ENCODE measurements at places on chromosomes 6 and 20. TPM values are rescaled to one million over a fixed set of nuclear protein-coding genes. Genes with fewer than 3 reads are reported as not detected.
A peak's percentile ranks its signal among the peaks of the same experiment; 100 is the strongest.

Gene ADGRG6
- total RNA-seq = 12.7 TPM

Gene PRL
- total RNA-seq = not detected

DNA sequence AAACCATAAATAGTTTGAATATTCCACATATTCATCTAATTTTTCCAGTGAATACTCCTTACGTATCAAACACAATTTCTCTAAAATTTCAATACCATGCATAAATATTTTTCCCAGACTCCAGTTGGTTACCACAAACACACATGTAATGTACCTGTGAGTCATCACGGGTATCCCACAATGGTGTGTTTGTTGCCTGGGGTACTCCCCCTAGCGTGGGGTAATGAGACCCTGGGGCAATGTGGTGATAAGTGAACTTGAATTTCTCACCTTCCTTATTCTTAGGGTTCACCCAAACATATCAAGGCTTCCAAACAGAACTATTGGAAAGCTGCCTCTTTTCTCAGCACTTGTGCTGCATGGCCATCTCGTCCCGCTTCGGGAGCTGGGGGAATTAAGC lies 51.0 kb downstream of the STX7 start:
- DNase-seq = peak; percentile 28

- no peak for DNase-seq
These were observed 10.5 kb downstream of the STMN3 start for GRCh38 chr20:63642527-63643247.

GRCh38 chr6:118869894-118870589 lies 23.9 kb upstream of the ASF1A start:
- no peak for DNase-seq

Gene STMND1
- not detected for total RNA-seq

GRCh38 chr6:147033267-147033666 lies 170.9 kb upstream of the STXBP5 start:
- no peak for DNase-seq

- DNase-seq = no peak
These were observed 19.2 kb downstream of the ASIP start for GRCh38 chr20:34260208-34260942.

GRCh38 chr20:34049389-34049788 lies 55.7 kb downstream of the RALY start:
- DNase-seq = no peak

Gene EMILIN3
- total RNA-seq = not detected

Gene ASIP
- not detected for total RNA-seq

GRCh38 chr6:33718713-33719112 lies 7.2 kb upstream of the UQCC2 start:
- no peak for DNase-seq

Gene CASS4
- not detected for total RNA-seq

GRCh38 chr6:139010674-139011073 lies 17.9 kb upstream of the ABRACL start:
- no peak for DNase-seq

- DNase-seq = no peak
These were observed 20.0 kb downstream of the VEGFA start for GRCh38 chr6:43790031-43790430.

GRCh38 chr6:159467473-159468041 lies 225.5 kb downstream of the SOD2 start:
- no peak for DNase-seq

Gene BCAS1
- total RNA-seq = 0.07 TPM

- no peak for DNase-seq
These were observed 7.1 kb downstream of the DDR1 start for GRCh38 chr6:30891450-30891723.

DNA sequence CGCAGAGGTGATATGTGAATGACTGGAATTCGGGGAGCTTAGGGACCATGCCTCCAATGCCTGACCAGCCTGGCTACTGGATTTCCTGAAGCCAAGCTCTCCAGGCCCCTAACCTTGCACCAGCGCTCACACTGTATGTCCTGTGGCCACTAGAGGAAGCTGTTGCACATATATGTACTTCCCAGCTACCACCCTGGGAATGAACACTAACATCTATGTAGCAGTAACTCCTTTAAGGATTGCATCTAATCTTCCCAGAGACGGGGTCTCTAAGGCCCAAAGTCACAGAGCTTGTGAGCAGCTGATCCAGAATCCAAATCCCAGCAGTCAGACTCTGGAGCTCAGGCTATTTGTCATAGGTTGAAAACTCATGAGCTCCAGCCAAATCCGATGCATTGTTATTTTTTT lies 20.4 kb upstream of the BPIFB1 start:
- DNase-seq = peak; percentile 47

Gene EYA2
- not detected for total RNA-seq

DNA sequence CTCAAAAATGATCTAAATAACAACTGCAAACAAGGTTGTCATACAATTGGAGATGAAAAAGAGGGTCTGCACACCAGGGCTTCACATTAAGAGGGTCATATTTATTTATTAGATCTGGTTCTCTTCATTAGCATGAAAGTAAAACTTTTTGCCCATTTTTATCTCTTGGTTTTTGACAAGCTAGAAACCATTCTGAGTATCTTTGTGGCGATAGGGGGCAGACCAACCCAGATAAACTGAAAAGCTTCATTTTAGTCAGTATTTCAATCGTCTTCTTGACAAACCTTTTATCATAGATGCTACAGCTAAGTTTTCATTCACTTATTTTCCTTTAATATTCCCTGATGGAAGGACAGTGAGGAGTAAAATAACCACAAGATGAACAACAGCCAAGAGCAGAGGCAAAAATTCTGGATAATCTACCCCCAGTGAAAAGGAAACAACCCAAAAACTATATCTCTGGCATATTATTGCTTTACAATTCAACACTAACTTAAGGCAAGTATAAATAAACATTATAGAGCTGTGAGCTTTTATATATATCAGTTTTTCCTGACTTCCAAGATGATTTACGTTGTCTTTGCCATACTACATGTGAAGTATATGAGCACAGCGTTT lies 45.2 kb downstream of the THEMIS start:
- peak; percentile 21 for DNase-seq

GRCh38 chr6:10578723-10579122 lies 57.6 kb downstream of the GCNT2 start:
- no peak for DNase-seq

Gene PPT2
- total RNA-seq = 20.4 TPM

GRCh38 chr6:36124881-36125280 lies 5.4 kb upstream of the MAPK13 start:
- no peak for DNase-seq

DNA sequence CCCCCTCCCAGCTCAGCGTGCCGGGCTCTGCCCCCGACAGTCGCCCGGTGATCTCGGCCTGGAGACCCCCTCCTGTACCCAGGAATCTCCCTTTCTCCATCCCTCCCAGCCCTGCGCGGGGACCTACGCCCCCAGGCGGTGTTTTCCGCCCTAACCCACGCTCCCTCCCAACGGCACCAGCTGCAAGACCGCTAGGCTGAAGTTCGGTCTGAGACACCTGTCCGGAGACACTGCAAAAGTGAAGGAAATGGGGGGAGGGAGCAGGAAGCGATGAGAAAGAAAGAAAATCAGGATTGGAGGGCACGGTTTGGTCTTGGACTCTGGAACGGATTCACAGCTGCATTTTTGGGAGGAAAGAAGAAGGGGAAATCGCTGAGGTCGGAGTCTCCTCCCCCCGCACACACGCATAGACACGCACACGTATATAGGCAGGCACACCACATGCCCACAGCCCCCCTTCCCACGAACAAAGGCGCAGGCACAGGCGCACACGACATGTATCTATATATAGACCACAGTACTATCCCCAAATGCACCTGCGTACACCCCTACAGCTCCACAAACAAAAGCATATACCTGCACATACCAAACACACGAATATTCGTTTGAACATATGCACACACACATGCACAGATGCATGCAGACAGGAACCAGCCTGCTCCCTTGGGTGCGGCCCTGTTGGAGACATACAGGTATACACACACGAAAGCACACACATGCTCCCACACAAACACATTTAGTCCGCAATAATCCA lies 1.0 kb downstream of the SLC32A1 start:
- no peak for DNase-seq

Gene SCRT2
- not detected for total RNA-seq

Gene LAMA4
- total RNA-seq = 28.6 TPM

GRCh38 chr6:83696674-83697073 lies 12.2 kb downstream of the SNAP91 start:
- peak; percentile 1 for DNase-seq

DNA sequence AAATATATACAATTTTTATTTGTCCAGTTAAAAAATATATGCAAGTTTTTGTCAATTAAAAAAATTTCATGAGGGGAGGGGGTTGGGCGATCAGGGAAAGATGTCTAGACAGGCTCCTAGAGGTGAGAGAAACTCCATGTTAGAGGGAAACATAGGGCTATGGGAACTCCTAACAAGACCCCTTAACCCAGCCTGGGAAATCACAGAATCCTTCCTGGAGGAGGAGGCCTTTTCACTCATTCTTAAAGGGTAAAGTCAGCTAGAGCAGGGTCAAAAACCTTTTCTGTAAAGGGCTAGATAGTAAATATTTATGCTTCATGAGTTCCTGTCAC lies 75.9 kb upstream of the PTPN1 start:
- DNase-seq = no peak

- DNase-seq = peak; percentile 75
These were observed 16.8 kb downstream of the TNFRSF21 start for GRCh38 chr6:47292944-47293343.

GRCh38 chr20:61619751-61620150 lies 367.7 kb downstream of the CDH4 start:
- no peak for DNase-seq

DNA sequence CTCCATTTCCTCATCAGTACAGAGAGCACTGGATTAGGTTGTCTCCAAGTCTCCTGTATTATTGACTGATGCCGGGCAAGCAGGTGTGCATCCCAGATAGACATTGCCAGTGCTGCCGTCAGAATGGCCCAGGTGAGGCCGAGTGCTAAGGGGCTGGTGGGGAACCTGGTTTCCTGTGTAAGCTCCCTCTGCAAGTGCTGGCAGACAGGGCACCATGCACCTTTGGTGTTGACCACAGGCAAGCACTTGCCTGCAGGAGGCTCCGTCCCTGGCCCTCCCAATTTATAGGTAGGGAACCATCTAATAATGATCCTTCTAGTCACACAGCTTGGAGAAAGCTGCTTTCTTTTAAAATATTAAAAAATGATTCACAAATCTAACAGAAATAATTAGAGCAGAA lies 747 bp downstream of the GABRR1 start:
- DNase-seq = no peak

Gene PTK7
- 38.2 TPM for total RNA-seq

GRCh38 chr6:169780571-169781091 lies 29.2 kb downstream of the ERMARD start:
- no peak for DNase-seq

GRCh38 chr20:44765701-44766347 lies 20.2 kb downstream of the KCNK15 start:
- DNase-seq = peak; percentile 13

- no peak for DNase-seq
These were observed 171.7 kb upstream of the MAN1A1 start for GRCh38 chr6:119521251-119521650.

- DNase-seq = no peak
These were observed 56.7 kb downstream of the FILIP1 start for GRCh38 chr6:75436869-75437268.

DNA sequence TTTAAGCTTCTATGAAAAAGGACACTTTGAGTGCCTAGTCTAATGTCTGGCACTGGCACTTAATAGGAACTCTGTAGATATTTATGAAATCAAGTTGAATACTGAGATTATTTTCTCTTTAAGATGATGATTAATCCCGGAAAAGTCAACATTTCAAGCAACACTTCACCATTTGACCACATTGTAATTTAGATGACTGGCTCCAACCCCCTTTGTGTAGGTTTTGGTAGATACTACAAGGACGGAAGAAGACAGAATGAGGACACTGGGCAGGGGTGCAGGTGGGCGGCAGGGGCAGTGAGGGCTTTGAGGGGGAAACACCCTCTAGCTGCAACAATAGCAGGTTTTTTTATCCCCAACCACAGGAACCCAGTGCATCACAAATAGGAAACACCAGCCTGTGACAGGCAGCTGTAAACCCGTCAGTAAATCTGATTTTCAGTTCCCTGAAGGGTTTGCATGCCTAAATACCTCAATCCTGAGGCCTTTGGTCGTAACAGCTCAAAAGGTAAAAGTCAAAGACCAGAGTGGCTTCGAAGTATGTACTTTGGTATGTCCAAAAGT lies 4.6 kb downstream of the DTNBP1 start:
- no peak for DNase-seq

DNA sequence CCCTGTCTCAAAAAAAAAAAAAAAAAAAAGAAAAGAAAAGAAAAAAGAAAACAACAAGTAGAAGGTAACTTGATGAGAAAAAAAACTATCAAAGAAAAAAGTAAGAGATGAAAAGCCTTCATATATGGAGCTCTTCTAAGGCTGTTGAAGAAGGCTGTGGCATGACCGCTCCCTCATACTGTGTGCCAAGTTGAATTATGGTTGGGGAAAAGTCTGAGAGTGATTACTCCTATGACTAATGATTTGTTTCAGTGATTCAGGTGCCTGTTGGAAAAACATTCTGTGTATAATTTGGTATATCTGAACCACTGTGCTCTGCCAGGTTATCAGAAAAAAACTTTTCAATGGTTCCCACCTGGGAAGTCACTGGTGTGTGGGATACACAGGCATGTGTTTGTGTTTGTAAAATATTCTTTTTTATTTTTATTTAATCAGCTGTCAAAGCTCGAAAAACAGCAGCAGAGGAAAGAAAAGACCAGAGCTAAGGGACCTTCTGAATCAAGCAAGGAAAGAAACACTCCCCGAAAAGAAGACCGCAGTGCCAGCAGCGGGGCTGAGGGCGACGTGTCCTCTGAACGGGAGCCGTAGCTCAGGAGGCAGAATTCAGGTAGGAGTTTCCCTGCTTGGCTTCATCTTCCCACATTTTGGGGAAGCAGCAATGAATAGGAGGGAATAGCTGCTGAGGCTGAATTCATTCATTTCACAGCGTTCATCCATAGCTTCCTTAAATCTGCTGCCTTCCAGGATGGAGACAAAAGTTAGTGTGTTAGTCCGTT lies 69.7 kb upstream of the SCP2D1 start:
- DNase-seq = peak; percentile 18

Gene PROKR2
- not detected for total RNA-seq

DNA sequence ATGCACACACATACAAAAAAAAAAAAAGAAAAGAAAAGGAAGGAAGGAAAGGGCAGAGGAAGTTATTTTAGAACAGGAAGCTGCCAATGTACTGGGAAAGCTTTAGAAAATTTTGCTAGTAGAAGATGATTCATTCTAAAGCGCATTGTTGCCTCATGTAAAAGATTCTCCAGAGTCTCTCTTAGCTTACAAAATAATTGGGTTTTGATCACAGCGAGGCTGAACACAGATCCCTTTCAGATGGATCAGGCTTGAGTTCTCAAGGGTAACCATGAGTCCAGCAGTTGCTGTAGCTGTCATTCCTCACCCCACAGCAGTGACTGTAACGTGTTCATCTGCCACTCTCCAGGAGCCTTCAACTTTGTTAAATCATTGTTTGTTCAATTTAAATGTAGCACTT lies 81.9 kb downstream of the PHACTR2 start:
- DNase-seq = peak; percentile 7

Measured in HT1080 (cell line).